ENCODE measurements at places on chromosomes 1 and 21. TPM values are rescaled to one million over a fixed set of nuclear protein-coding genes. Genes with fewer than 3 reads are reported as not detected.
A peak's percentile ranks its signal among the peaks of the same experiment; 100 is the strongest.

The TAS1R1 gene
- not detected for total RNA-seq

The HES5 gene
- total RNA-seq, result 0.44 TPM

- DNase-seq, result no peak
Observed at GRCh38 chr1:100786870-100787269, 67.3 kb downstream of the VCAM1 start.

DNA sequence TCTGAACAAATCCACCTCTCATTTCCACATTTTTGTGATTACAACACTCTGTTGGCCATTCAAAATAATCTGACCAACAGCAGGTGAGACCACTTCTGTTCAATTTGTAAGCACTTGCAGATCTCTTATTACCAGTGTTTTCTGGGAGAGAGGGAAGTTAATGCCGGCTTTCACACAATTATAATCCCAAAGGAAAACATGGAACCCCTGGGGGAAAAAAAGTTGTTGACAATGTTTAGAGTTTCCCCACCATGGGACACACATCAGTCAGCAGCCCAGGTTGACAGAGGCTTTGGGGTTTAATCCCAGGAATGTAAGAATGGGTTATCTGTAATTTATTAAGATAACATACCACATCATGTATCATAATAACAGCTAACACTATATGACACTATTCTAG, 68.4 kb upstream of the TNFSF4 start:
- no peak for DNase-seq

GRCh38 chr1:76330991-76331603, 256.6 kb downstream of the ST6GALNAC3 start:
- DNase-seq, result no peak

- peak; percentile 50 for DNase-seq
Observed at GRCh38 chr21:25637851-25638659, 1.0 kb upstream of the JAM2 start.

The RAVER2 gene
- total RNA-seq, result 9.4 TPM

GRCh38 chr1:64703600-64703999, 41.3 kb upstream of the RAVER2 start:
- DNase-seq, result no peak

DNA sequence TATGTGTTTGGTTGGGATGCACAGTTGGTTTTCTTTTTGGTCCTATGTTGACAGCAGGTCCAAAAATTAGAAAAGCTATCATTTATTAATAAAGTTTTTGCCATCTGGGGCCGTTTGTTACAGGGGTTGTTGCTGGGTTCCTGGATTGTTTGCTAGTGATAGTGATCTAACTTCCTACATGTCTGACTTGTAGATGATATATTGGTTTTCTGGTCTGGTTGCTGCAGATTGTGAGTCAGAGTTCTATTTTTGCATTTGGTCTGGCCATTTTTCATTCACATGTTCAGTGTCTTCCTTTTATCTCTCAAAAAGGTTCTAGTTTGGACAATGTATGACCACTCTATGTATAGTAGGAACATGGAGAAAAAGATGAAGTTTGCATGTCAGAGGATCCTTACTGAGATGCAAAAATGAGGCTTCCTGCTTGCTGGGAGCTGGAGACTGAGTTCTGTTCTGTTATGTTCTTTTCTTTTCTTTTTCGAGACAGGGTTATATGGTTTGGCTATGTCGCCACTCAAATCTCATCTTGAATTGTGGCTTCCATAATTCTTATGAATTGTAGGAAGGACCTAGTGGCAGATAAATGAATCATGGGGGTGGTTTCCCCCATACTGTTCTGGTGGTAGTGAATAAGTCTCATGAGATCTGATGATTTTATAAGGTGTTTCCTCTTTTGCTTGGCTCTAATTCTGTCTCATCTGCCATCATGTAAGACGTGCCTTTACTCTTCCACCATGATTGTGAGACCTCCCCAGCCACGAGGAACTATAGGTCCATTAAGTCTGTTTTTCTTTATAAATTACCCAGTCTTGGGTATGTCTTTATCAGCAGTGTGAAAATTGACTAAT, 4.2 kb upstream of the NVL start:
- no peak for DNase-seq

The SYTL1 gene
- 19.3 TPM for total RNA-seq

GRCh38 chr1:93304716-93305138, 41.0 kb upstream of the DR1 start:
- no peak for DNase-seq

GRCh38 chr21:41510500-41510899, 2.5 kb upstream of the TMPRSS2 start:
- no peak for DNase-seq

Measured in kidney (tissue), 22 donors.